ENCODE measurements at places on chromosomes 2 and 18. TPM values are rescaled to one million over a fixed set of nuclear protein-coding genes. Genes with fewer than 3 reads are reported as not detected.

Gene ANKRD30BL
- not detected for total RNA-seq

Gene PRKAG3
- not detected for total RNA-seq

Gene IL18R1
- total RNA-seq = 46.7 TPM

Gene PAIP2B
- total RNA-seq = 3.2 TPM

DNA sequence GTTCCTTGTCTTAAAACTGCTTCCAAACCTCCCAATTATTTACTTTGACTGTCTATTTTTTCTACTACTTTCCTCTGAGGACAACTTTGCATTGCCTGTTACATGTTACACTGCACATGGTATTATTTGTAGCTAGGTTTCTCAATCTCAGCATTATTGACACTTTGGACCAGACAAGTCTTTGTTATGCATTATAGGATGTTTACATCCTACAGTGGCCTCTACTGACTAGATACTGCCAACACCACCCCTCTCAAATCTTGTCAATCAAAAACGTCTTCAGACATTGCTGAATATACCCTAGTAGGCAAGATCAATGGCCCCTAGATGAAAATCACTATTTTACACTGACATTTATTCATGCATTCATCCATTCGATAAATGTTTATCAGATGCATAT, 129.6 kb upstream of the DNAJC10 start:
- DNase-seq = no peak

DNA sequence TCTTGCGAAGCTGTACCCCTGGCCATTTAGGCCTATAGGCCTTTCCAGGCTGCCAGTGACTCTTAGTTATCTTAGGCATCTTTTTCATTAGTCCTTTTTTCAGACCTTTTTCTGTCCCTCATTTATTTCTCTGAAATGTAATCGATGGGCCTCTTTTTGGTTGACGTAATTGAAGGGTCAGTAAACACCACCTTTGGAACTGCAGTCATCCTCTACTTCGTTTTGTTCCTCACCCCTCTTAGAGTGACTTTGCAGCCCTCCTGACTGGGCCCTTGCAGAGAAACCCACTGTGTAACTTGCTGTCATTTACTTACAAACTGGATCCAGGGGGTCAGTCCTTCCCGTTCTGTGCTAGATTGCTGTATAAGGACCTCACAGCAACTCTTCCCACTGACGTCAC, 23.2 kb downstream of the CENPO start:
- DNase-seq = no peak

DNA sequence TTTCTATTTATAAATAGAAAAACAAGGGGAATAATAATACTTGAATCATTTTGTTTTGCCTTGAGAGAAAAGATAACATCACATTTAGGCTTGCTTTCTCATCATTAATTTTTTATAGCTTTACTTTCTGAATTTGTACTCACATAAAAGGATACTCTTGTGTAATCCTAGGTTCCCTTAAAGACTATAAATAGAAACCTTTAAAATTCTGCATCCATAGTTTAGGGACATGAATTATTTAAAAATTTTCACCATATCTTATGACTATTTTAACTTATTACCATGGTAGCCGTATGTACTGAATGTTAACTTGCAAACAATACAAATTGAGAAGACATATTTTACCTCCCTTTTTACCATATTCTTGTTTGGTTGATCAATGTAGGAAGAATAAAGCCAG, 143.5 kb upstream of the CWC22 start:
- DNase-seq = no peak

DNA sequence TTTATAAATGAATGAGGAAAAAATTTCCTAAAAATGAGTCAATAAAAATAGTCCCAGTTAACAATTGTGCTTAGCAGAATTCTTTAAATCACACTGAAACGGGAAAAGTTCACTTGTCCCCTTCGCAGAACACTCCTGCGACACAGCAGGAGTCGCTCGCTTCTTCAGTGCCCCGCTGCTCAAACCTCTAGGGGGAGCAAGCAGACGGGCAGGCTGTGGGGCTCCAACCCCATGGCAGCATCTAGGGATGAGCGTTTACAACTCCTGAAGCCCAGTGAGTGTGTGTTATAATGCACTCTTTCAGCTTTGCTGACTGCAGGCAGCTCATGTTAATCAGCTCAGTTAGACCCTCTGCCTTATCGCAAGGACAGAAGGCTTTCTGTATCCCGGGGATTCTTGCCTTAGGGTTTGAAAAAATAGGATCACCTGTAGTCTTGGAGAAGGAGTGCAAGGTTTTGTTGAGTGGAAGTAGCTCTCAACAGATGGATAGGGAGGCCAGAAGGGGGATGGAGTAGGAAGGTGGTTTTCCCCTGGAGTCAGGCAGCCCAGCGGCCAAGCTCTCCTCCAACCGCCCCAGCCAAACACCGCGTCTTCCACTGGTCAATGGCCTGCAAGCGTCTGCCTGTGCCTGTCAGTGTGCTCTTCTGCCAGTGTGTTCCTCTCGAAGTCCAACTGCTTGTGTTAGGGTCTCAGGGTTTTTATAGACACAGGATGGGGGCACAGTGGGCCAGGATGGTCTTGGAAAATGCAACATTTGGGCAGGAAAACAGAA, 1977.7 kb upstream of the LRRTM1 start:
- no peak for DNase-seq

DNA sequence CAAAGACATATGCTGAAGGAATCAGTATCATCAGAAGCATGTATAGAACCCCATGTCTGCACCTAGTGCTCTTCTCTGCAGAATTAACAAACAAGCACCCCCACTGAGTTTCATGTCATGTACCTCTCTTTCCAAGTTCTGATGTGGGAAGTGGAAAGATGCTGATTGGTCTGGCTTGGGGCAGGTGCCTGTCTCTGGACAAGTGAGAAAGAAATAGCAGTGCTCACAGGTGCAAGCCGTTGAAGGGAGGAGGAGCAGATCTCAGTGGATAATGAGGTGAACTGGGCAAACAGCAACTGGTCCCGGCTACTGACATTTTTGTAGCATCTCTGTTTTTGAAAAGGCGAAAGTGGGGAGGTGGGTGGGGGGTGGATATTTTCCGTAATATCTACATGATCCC, 17.5 kb upstream of the ACVR1 start:
- no peak for DNase-seq

- no peak for DNase-seq
Measured at GRCh38 chr2:42249284-42249683, 80.1 kb downstream of the EML4 start.

DNA sequence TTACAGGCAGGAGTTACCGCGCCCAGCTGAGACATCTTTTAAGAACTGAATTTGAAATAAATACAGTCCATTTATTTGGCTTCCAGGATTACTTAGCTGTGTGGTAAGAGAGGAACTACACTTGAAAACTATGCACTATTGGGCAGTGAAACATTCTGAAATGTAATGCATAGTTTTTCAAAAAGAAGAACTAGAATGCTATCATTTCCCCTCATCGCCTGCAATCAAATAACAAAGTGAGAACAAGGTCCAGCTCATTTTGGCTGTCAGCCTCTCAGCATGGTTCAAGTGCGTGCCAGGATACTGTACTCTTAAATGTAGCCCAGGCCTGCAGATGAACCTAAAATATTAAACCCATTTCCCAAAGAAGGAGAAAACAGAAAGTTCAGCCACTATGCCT, 76.6 kb upstream of the ARL5A start:
- no peak for DNase-seq

DNA sequence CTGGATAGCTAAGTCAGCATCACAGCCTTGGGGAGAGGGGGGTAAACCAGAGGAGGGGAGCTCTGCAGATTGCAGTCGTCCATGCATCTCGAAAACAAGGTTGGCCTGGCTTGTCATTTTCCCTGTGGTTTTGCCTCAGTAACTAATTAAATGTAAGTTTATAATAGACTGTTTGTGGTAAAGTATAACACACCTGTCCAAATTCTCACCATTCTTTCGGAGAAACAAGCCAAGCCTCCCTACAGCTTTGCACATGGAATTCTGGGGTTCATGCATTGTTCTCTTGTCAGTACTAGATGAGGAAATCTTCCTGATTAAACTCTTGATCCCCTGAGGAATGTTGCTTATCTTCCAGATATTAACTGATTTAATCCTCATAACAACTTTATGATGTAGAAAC, 1065.2 kb upstream of the FAM98A start:
- DNase-seq = no peak

- no peak for DNase-seq
Measured at GRCh38 chr18:35703043-35703688, 121.6 kb downstream of the GALNT1 start.

- no peak for DNase-seq
Measured at GRCh38 chr2:25936889-25937545, 45.3 kb downstream of the KIF3C start.

GRCh38 chr2:180618570-180618969, 361.8 kb upstream of the UBE2E3 start:
- DNase-seq = no peak

Data from natural killer cell (primary cell).